ENCODE measurements at places on chromosomes 11 and 22.

- peak; percentile 16 for DNase-seq
These were observed 657 bp downstream of the IGHMBP2 start for GRCh38 chr11:68904248-68904847.

- DNase-seq, result no peak
These were observed 109.6 kb upstream of the THY1 start for GRCh38 chr11:119532551-119532950.

- no peak for DNase-seq
These were observed 423.2 kb downstream of the MN1 start for GRCh38 chr22:27378311-27378800.

- no peak for DNase-seq
These were observed 42.9 kb downstream of the PC start for GRCh38 chr11:66915046-66915832.

- no peak for DNase-seq
These were observed 51.2 kb upstream of the SLC22A12 start for GRCh38 chr11:64539711-64540427.

GRCh38 chr11:113249491-113249763 lies 65.0 kb upstream of the TTC12 start:
- no peak for DNase-seq

DNA sequence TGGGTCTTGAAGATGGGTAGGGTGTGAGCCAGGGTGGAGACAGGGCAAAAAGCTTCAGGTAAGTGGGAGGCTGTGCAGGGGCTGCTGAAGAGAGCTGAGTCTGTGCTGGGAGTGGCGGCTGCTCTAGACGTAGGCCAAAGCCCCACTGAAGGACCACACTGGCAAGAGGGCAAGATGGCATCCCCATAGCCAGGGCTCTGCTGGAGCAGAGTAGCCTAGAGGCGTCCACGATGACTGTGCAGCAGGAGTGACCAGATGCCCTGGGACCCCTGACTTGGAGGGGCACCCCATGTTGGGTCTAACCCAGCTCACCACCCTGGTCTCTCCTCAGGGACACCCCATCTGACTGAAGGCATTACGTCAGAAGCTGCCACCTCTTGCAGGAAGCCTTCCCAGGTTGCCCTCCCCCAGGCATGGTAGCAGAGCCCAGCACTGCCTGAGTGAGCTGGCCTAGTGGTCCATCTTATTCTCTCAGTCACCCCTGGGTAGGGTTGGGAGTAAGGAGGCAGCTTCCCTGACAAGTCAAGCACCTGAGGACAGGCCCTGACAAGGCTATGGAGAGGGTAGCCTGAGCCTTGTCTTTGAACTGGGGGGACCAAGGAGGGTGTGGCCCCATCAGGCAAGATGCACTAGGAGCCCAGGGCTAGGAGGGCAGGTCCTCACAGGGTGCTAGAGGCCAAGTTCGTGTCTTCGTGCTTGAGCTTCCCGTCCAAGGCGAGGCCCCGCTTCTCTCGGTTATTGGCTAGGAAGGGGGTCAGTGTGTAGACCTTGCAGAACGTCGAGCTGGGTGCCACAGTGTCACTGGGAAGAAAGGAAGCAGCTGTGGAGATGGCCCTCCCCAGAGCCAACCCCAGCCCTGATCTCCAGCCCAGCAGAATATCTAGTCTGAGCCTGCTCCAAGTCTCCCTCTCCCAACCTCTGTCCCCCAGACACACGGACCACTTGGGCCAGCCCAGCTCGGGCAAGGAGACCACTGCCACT lies 33.1 kb downstream of the TPBGL start:
- no peak for DNase-seq
